Stimulated activated CD4-positive, alpha-beta T cell treated with anti-CD3 and anti-CD28 coated beads, Interleukin-2, amount 100 ng/mL, for 24 hours (primary cell): ENCODE measurements at places on chromosomes 12 and 14.

DNA sequence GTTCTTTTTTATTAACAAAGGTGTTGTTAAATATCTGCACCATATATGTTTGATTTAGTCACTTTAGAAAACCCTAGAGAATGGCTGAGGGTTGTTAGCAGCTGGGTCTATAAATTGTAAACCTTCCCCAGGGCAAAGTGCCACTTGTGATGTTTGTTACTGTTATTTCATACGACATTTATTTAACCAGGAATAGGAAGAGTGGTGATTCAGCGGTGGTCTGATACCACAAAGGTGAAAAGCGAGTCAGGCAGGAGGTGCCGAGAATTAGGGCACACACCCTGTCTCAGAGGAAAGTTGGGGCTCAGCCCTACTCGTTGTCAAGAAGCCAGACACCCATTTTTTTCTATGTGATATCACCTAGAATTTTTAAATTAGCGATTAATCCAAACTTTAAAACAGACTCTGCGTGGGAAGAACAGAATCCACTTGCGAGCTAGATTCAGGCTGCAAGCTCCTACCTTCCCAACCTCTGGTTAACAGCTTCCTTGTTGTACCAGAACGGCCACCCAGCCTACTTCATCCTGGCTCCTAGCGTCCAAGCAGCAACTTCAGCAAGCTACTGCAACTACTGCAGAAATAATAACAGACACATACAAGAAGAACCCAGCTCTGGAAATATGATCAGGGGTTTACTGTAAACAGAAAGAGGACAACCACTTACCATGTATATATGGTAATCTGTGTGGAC lies 126.7 kb downstream of the TMEM132D start:
- no peak for DNase-seq

DNA sequence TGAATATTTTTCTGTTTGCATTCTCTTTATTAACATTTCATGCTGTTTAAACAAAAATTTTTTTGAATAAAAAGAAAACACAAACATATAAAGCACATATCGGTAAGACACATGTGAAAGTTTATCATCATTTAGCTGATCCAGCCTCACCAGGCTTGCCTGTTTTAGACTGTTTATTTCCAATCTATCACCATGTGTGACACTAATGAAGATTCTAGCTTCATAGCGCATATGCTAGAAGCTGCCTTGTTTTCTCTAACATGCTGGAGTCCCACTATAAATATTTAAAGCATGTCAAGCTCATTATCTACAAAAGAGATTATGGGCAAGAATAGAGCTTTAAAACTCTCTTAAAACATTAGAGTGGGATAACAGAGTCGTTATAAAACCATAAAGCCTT lies 25.4 kb upstream of the ADAMTS20 start:
- DNase-seq: no peak

- no peak for DNase-seq
These were observed 134.0 kb downstream of the DIO2 start for GRCh38 chr14:80077262-80077661.

- no peak for DNase-seq
These were observed 530 bp upstream of the NEMF start for GRCh38 chr14:49853158-49853477.

DNA sequence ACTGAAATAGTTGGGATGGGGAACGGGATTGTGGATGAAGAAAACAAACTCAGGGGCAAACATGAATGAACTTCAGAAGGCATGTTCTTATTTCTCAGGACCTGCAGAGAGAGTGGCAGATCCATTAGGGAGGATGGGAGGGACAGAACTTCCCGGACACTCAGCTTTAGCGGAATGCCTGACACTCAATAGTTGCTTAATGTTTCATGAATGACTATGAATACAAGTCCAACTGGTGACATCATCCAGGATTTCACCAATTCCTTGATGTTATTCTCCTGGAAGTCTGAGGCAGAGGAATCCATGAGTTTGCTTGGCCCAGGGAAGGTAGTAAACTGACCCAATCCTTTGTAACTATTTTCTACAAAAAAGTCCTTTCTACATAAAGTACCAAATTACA lies 37.8 kb upstream of the LRRC10 start:
- no peak for DNase-seq

GRCh38 chr12:110037315-110037714 lies 11.0 kb downstream of the C12orf76 start:
- DNase-seq: no peak
